T1000 (cell line): ENCODE measurements at places on chromosomes 7 and 10.

GRCh38 chr7:17645500-17645899, 294.8 kb downstream of the SNX13 start:
- DNase-seq: no peak

- no peak for DNase-seq
Measured at GRCh38 chr10:8121201-8121890, 66.9 kb downstream of the GATA3 start.

GRCh38 chr10:78552261-78552811, 516.4 kb upstream of the ZMIZ1 start:
- no peak for DNase-seq

- DNase-seq: no peak
Measured at GRCh38 chr10:106830471-106830870, 334.0 kb downstream of the SORCS1 start.

- DNase-seq: no peak
Measured at GRCh38 chr7:70193514-70193913, 595.2 kb downstream of the AUTS2 start.

- no peak for DNase-seq
Measured at GRCh38 chr10:107727767-107728317, 563.3 kb upstream of the SORCS1 start.

GRCh38 chr7:106126170-106126938, 14.2 kb upstream of the SYPL1 start:
- no peak for DNase-seq

DNA sequence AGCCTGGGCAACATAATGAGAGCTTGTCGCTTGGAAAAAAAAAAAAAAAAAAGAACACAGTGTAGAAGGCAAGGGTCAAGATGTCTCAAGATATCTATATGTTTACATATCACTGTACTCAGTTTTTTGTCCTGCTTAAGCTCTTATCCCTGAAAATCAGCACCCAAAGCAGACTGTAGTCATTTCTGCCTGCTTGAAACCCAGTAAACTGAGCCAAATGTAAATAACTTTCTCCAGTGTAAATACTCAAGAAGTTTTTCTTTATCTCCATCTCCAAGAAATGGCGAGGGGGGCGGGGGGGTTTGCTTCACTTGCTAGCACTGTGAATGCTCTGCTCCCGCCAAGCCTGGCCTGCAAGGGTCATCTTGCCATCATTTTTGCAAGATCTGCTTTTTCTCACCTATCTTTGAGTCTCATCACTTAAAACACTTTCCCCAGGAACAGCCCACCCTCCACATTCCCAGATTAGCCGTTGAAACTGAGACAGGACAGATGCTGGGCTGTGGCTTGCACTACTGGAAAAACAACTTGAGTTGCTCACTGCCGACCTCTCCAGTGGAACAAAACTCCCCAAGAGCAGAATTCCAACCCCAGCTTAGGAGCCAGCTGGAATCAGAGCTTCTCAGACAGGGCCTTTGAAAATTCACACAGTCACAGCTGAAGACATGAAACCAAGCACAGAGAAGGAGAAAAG, 54.6 kb downstream of the AFAP1L2 start:
- no peak for DNase-seq

DNA sequence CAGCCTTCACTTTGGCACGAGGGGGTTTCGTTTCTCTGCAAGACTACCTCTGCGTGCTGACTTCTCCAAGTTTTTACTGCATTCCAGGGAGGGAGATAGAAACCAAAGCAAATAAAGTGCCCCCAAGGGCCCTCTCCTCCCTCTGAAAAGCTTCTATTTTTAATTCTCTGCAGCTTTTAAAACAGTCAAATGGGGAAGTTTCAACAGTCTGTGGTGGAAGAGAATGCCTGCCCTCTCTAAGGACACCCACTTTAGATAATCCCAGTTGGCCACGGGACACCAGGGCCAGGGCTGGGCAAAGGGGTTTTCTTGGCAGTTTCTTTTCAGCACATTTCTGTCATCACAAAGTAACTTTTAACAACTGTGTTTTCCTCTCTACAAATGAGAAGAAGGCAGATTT, 386.7 kb upstream of the NPVF start:
- no peak for DNase-seq

DNA sequence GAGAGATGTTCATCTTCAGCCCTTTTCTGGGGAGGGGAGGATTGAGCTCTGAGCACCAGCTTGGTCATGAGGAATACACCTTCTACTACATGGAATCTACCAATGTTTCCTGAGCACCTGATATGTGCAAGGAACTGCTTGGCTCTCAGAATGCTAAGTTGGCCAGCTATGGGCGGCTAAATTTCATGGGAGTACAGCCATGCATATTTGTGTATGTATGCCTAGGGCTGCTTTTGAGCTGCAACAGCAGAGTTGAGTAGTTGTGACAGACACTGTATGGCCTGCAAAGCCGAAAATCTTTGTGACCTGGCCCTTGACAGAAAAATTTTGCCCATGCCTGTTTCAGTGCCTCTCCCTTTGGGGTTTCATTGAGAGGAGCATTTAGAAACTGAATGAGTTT, 44.9 kb downstream of the NPY start:
- DNase-seq: no peak

- no peak for DNase-seq
Measured at GRCh38 chr7:157473051-157473569, 136.3 kb downstream of the DNAJB6 start.

GRCh38 chr7:50370884-50371283, 66.4 kb downstream of the IKZF1 start:
- no peak for DNase-seq

DNA sequence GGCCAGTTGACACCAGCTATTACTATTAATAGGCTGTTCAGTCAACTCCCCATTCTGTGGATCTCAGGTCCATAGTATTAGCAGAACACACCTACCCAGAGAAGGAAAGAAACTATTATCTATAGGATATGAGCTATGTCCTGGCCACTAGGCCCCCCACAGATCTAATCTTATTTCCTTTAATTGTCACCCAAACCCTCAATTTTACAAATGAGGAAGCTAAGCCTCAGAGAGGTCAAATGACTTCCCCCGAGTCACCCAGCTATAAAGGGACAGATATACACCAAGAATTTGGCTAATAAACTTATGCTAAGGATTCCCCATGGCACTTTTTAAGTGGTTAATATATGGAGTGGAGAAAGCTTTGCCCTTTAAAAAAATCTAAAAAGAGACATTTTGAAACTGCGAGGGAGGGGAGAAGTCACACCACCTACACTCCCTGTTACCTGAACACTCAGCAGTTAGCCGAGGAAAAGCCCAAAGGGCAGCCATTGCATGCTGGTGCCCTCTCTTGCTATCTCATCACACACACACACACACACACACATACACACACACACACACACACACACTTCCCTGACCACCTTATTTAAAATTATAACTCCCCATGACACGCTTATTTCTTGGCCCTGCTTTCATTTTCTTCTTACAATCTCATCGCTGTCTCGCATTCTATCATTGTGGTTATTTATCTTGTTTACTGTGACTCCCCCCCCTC, 157.0 kb upstream of the ADO start:
- no peak for DNase-seq

GRCh38 chr10:103614306-103615158, 121.0 kb downstream of the NEURL1 start:
- DNase-seq: no peak

DNA sequence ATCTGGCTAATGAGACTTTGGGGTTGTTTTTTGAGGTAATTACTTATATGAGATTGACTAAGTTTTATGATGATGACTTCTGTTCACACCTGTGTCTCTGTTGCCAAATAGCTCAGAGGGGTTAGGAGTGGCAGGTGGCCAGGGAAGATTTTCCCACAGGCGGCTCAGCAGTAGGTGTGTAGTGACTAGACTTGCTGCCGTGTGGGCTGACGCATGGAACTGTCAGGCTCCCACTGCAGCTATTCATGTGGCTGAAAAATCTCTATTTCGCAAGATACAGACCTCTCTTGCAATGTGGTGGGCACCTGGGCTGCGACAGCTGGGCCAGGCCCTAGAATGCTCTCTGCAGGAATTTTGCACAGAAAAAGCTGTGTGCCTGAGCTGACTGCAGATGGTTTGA, 1.4 kb downstream of the CPA4 start:
- DNase-seq: no peak

GRCh38 chr7:107398161-107398560, 71.7 kb upstream of the GPR22 start:
- DNase-seq: no peak

- DNase-seq: no peak
Measured at GRCh38 chr10:115948465-115948864, 324.5 kb downstream of the GFRA1 start.

DNA sequence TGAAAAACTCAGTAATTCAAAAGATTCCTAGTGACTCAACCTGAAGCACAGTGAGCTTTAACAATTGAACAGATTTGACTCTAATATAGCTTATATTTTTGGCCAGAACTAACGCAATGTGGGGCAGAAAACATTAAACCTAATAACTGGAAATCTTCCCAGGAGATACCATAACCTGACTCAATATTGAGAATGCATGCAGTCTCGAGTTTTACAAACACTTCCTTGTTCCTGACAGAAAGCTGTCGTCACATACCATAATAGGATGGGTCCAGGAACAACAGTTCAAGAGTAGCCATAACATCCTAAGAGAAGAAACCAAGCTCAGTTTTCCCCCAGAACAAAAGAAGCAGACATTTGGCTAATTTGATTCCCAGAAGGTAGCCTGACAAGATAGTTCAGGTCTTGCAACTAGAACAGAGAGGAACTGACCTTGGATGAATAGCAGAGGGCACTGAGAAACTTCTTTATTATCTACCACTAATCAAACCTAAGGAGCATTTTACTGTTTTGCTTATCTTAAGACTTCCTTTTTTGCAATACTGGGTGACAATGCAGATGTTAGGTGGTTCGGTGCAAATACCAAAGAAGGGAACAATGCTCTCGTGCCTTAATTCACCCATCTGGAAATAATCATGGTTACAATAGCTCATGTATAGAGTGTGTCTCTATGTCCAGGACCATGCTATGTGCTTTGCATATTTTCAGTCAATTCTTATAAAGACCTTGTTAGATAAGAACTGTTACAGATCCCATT, 38.6 kb upstream of the ACSL5 start:
- no peak for DNase-seq

- DNase-seq: no peak
Measured at GRCh38 chr10:84317174-84317573, 11.2 kb upstream of the CCSER2 start.

- no peak for DNase-seq
Measured at GRCh38 chr10:31866118-31866670, 62.4 kb downstream of the ARHGAP12 start.

GRCh38 chr10:84583501-84583900, 255.1 kb downstream of the CCSER2 start:
- no peak for DNase-seq

GRCh38 chr10:132946-133898, 2.0 kb upstream of the ZMYND11 start:
- DNase-seq: no peak

GRCh38 chr7:24980534-24981170, 674 bp upstream of the OSBPL3 start:
- no peak for DNase-seq

DNA sequence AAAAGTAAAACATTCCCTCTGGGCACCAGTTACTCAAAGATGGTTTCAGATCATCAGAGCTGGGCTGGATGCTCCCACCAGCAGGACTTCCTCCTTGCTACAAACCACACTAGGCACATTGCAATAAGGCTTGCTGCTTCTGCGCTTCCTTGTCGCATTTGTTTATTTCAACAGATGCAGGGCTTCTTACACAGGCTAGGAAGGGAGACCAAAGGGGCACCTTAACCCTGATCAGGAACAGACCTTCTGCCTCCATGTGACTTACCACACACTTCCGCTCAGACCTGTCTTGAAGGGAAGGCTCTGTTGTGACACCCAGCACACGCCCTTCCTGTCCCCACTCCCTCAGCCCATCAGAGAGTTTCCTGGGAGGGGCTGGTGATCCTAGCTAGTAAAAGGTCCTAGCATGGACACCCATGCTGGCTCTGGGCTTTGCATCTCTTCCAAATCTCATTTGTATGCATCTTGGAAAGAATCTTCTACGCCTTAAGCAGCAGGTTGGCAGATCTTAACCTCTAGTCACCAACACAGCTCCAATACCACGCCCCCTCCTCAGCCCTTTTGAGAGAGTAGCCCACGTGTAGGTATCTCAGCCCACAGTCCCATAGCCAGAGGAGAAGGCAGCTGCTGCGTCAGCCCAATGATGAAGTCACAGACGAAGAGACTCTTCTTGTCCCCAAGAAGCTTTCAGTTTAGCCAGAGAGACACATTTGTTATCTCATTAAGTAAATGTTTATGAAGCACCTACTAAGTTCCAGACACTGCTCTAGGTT, 47.1 kb upstream of the SVIL start:
- no peak for DNase-seq

- peak; percentile 24 for DNase-seq
Measured at GRCh38 chr7:45088821-45089340, at the start of gene NACAD. NACAD (minus strand) TSS chr7:45088969; CDS start chr7:45088894, 75 bp downstream.

GRCh38 chr7:50793120-50793946, 10.6 kb upstream of the GRB10 start:
- DNase-seq: peak; percentile 24

DNA sequence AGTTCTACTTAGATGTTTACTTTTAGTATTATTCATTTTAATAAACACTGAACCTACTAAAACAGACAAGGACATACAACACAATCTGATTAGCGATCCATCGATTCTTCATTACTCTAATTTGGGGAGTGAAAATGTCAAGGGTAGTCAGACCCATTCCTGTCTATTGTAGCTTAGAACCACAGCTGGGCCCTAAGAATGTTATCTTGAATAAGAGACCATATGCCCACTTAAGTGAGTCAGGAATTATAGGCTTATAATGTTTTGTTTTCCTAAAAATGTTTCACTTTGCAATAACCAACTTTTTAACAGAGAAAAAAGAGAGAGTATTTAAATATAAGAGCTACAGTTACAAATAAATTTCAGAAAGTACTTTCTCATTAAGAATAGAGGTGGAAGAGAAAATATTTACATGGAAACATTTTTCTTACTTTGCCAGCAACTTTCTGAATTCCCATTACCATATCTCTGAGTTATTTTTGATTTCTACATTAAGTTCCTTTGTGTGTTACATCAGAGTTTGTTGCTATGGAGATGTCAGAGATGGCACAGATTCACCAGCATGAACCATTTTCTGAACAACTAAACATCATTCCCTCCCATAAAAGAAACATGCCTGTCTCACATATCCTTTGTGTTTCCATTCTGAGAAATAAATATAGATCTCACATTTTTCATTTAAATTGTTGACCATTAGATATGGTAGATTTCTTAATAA, 75.4 kb upstream of the SLC13A1 start:
- DNase-seq: no peak

DNA sequence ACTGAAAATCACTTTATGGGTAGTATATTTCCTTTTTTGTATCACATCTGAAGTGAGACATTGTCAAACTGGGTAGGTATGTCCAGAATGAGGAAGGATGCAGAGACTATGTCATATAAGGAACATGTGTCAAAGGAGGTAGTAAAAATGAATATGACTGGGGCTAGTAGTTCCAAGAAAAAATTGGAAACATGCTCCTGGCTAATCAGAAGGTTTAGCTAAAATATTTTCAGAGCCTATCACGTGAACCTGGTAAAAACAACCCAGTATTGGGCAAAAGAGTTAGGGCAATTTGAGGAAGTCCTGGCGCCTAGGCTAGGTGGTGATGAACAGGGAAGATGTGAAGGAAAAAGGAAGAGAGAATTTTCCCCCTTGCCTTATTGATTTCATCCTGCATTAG, 26.4 kb downstream of the ENTPD1 start:
- DNase-seq: no peak
